ENCODE measurements at places on chromosomes 2 and 18.

- no peak for DNase-seq
Observed at GRCh38 chr2:15383695-15384350, 177.3 kb downstream of the NBAS start.

DNA sequence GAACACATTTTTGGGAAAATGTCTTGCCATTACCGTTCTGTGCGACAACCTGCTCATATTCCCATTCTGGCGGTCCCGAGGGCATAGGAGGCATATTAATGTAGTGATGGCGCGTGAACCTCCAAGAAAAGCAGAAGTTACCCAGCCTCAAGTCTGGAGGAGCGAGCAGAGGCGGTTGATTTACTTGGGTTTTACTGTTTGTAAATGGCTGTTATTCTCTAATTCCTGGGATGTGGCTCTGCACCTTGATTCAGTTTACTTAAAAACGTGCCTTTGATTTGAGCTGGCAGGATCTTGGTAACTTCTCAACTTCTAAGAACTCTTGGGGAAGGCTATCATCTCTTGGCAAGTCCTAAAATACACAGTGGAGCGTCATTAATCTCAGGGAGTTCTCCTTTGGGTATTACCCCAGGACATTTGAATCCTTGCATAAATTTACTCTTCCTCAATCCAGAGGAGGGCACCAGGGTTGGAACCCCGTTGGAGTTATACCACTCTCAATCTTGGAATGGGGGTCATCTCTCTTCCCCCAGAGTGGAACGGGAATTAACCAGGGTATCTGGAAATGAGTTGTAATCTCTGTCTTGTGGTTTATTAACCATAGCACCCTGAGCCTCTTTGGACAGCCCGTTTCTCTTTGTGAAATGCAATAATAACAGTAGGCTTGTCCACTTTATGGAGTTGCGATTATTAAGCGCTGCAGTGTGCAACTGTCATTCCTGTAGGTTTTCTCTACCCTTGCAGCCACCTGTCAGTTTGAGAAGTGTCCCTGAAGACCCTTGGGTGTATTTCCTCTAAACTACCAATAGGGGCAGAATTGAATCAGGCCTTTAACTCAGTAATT, 2.1 kb downstream of the HK2 start:
- peak; percentile 74 for DNase-seq

DNA sequence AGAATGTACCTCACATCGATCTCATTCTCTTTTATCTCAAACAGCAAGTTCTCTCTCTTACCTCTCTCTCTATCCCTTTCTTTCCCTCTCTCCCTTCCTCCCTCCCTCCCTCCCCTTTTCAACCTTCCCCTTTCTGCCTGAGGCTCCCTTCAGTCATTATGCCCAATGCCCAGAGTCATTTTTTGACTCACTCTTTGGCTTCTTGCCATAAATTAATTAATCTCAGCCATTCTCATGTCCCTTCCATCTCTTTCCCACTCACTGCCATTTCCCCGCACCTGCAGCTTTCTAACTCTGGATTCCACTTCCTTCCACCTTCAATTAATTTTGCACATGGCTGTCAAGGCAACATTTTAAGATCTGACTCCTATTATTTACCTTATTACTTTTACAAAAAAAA, 60.1 kb downstream of the EVA1A start:
- no peak for DNase-seq

DNA sequence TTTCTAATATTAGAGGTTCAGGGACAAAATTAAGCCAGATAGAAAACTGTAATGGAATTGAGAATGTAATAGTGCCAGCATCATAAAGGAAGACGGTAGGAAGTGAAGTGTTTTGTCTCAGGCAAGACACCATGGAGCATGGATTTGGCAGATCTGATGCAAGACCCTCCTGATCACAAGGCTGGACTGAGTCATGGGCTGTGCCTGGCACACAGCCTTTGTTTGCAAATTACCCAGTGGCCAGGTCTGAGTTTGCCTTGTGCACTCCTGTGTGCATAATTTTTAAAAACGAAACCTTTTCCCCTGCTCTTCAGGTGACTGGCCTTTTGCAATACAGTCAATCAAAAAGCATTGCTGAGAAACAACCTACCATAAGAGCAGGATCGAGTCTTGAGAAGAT, 2.0 kb upstream of the UPP2 start:
- no peak for DNase-seq

DNA sequence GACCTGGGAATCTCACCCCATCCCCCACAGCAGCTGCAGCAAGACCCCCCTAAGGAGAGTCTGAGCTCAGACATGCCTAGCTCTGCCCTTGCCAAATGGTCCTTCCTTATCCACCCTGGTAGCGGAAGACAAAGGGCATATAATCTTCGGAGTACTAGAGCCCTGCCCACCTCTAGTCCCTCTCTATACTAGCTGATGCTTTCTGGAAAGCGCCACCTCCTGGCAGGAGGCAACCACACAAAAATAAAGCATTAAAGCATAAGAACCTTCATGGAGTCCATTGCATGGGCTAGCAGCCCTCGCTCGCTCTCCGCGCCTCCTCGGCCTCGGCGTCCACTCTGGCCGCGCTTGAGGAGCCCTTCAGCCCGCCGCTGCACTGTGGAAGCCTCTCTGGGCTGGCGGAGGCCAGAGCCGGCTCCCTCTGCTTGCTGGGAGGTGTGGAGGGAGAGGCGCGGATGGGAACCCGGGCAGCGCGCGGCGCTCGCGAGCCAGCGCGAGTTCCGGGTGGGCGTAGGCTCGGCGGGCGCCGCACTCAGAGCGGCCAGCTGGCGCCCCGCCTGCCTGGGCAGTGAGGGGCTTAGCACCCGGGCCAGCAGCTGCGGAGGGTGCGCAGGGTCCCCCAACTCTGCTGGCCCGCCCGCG, 941.2 kb downstream of the SUCLG1 start:
- DNase-seq, result no peak

- no peak for DNase-seq
Observed at GRCh38 chr2:5985536-5986385, 293.6 kb downstream of the SOX11 start.

DNA sequence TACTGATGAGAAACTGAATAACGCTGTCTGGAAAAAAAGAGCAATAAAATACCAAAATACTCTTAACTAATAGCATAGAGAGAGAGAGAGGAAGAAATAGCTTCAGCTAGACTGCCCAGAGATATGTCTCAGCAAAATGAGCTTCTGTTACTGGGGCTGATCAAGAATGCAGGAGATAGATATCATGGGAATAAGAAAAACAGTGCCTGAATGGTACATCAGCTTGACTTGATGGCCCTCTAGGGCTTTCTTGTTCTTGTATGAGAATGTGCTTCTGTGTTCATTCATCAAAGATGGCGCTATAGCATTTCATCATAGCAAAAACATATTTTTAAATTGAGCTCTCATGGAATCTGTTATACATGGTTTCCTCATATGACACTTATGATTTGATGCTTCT, 151.2 kb downstream of the CALCRL start:
- no peak for DNase-seq

DNA sequence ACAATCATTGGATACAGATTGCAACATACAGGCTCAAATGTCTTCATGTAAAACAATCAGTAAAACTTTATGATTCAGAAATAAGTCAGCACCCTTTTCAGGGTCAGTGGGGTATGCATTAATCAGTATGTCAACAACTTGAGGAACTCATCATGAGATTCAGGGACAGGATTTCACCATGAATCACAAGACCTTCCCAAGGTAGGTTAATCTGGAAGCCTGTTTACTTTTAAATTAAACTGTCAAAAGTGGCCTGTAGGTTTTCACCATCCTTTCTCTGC, 104.8 kb downstream of the SP100 start:
- DNase-seq, result no peak

DNA sequence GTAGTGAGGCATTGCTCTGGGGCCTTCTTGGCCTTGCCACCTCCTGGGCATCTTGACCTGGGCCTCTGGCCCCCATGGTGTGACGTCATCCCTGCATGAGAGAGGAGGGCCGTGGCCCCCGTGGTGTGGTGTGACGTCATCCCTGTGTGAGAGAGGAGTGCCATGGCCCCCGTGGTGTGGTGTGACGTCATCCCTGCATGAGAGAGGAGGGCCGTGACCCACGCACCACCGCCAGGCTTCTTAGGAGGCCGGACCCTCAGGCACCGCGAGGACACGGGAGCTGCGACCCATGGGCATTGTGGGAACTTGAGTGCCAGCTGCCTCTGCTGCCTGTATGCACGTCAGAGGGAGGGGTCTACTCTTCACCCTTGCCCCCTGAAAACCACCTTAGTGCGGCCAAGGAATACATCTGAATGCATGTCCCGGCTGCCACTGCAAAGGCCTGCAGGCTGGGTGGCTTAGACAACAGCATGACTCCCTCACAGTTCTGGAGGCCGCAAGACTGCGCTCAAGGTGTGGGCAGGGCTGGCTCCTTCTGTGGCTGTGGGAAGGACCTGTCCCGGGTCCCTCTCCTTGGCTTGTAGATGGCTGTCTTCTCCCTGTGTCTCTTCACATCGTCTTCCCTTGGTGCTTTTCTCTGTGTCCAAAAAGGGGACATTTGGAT, 20.8 kb upstream of the OTOS start:
- DNase-seq, result no peak

- no peak for DNase-seq
Observed at GRCh38 chr2:219059725-219060682, 717 bp downstream of the IHH start.

- DNase-seq, result peak; percentile 2
Observed at GRCh38 chr2:147630585-147630984, 214.2 kb upstream of the ACVR2A start.

- peak; percentile 94 for DNase-seq
Observed at GRCh38 chr2:99141110-99142108, at the start of gene C2orf15. C2orf15 (plus strand) TSS chr2:99141707; CDS start chr2:99150559, 8,852 bp downstream.

GRCh38 chr2:198641161-198641560, 816.6 kb downstream of the SATB2 start:
- no peak for DNase-seq
